ENCODE measurements at places on chromosomes 4 and X.

- no peak for DNase-seq
These were observed 19.5 kb downstream of the WWC2 start for GRCh38 chr4:183118585-183118984.

- no peak for DNase-seq
These were observed 92.8 kb downstream of the CBR4 start for GRCh38 chr4:168917138-168917779.

DNA sequence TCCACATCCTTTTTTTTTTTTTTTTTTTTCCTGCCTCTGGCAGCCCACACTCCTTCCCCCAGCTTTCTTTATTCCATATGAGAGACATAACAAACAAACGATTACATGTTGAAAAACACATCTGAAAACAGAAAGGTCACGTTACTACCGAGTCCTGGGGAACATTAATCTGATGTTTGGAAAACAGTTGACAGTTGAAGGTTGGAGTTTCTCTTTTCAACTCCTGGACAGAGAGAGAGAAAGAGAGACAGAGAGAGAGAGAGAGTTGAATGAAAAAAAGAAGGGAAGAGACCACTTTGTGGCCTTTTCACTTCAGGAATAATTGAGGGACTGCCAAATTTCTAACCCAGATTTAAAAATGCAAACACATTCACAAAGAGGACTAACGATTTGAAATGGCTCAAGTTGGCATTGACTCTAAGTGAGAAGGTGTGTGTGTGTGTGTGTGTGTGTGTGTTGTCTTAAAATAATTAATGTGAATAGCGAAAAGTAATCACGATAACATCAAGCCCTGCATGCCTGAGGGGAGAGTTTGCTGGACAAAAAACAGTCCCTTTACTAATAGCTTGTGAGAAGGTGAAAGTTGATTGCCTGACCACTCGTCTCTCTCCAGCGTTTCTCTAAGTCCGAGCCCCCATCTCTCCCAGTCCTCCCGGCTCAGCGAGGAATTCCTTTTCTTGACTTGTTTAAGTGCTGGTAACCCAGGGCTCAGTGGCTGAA, 67.3 kb downstream of the FBXO8 start:
- DNase-seq: no peak

- DNase-seq: no peak
These were observed 871 bp upstream of the HPGD start for GRCh38 chr4:174523025-174523693.

DNA sequence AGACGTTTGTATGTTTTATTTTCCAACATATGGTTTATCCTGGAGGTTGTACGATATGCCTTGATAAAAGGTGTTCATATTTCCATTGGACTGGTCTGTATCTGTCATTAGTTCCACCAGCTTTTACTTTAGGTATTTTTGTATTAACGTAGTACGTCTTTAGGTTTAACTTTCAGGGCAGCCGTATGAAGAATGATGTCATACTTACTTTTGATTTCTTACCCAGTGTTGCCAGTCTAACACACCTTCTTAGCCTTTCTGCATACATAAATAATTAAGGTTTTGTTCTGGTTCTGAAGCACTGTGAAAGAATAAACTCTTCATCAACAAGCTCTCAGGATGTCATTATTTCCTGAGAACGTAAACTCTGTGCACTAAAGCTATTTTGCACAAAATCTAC, 18.9 kb upstream of the NEIL3 start:
- DNase-seq: no peak

DNA sequence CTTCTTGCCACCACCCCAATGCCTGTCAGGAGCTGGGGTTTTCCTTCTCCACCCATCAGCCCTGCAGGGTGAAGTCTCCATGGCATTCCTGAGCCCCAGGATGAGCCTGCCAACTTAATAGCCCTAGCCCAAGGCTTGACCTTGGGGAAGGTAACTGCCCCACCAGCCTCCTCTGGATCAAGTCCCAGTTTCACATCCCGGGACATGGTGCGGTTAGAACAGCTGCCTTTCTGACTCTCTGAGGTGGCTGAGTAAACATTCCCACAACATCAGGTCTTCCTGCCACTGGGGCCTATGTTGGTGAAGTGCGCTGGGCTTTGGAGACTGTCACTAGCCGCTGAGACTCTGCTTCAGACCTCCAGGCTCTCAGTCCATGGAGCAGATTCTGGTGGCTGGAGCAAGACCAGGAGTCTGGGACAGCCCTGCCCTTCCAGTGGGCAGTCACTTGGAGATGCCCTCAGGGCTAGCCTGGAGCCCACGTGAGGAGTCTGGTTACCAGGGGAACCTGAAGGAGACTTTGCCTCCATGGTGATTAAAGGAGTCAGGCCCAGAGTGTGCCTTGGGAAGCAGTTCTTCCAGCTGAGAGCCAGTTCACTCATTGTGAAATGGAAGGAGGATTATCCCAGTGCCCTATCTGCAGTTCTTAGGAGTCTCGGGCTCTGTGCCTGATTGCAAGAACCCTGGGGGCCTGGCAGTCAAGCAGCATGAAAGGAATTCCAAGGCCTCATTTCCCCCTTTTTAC, 56.8 kb downstream of the SMIM20 start:
- peak; percentile 37 for DNase-seq

GRCh38 chr4:101600287-101600686, 190.2 kb upstream of the BANK1 start:
- DNase-seq: no peak

DNA sequence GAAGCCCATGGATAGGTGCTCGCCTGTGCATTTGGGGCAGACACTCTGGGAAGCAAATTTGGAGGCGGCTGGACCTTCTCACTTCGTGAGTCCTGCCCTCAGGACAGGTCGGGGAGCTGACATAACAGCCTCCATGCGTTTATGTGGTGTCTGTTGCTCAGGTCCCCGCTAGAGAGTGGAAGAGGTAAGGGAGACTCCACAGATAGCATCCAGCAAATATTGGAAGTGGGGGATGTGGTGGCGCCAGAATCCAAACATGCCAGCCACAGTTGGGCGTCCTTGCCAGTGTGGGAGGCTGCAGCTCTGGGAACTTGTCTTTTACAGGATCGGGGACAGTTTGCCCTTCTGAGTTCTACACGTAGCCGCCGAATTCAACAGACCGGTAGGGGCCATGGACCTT, 47.8 kb downstream of the ZNF182 start:
- DNase-seq: no peak

DNA sequence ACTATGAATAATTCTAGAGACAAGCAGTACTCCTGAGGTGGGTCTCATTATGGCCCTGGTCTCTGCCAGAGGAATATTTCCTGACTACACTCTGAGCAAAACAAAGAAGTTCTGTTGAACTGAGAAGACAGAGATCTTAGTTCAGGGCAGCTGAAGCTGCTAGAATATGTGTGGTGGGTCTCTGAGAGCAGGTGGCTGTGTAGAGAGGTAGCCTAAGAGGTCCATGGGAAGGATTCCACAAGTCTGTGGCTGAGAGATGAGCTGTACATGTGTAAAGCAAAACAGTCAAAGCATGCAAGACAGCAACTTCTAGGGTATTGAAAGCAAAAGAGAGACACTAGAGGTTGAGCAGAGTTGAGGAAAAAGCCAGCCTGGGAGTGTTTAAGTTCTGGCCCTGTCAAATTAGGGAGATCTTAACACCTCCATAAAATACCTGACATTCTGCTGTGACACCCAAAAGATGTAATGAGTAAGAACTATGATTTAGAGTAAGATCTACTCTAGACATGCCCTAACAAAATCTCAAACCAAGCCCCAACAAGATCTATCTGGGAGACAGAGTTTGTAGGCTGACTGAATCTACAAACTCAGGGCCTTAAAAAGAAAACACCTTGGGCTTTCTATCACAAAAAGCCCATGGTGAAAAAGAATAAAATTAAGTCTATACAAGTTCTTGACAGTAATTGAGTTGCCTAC, 274.4 kb downstream of the BANK1 start:
- no peak for DNase-seq

DNA sequence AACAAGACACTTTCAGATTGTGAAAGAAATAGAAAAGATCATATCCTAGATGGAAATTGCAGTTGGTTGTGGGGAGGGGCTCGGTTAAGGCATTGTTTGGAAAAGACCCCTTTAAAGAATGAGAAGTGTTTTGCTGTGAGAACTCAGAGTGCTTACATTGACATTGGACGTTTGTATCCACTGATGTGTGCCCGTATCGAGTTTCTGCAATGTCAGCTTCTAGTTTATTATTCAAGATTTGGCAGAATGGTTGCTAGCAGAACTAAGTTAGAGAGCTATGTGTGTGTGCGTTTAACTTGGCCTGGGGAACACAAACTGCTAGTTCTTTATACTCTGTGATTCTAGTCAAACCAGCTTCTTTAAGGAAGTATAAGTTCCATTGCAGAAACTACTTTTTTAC, 2702.5 kb downstream of the PCDH7 start:
- DNase-seq: no peak

DNA sequence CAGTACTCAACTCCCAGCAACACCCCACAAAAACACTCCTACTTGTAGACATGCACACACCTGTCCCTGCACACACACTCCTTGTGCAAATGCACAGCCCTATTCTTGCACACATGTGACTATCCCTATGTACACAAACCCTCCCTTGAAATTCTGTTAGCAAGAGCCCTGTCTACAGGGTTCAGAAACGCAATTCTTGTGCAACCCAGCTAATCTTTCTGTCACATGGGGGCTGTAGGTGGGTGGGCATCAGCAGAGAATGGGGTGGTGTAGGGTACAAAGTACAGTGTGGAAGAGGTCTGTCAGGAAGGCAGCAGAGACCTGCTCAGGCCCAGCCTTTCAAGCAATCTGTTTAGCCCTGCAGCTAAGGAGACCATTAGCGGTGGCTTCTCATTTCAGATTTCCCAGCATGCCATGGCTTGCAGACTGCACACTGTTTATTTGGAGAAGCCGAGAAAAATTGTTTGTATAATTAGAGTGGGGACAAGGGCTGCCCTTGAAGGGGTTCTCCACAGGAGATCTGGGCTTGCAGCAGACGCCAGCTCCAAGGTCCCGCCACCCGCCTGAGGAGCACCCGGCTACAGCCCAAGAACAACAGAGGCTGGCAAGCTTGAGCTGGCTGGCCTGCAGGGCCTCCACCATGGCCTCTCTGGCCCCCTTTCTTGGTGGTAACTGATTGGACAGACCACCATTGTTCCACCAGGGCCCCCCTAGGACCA, 144.0 kb upstream of the PJA1 start:
- DNase-seq: no peak

DNA sequence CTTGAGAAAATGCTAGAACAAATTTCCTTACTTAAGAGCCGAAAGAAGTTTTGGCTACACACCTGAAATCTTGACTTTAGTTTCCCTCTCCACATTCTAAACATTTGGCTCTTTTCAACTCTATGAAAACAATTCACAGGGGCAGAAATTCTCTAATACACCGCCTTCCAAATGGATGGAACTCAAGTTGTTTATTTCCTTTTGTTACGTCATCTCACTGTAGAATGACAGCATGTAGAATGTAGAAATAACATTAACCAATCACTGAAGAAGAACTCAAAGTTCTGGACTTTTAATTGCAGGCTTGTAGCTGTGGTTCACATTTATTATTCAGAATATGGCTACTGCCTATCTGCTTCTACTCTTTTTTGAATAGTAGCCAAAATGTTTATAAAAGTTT, 1.9 kb downstream of the DMP1 start:
- no peak for DNase-seq

DNA sequence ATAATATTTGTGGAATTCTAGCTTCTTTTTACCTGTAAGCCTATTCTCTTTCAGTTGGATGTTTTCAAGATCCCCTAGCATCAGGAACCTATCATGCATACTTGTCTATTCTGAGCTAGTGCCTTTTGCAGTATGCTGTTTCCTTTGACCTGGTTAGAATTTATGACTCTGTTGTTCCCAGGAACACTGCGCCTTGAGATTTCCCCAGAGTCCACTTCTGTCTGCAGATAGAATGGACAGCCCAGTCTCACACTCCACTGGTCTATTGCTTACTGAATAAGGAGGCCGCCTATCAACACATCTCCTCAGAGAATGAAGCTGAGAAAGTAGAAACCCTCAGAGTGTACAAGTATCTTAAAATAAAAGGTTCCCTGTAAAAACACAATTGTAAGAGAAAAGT, 465.1 kb upstream of the GALNTL6 start:
- no peak for DNase-seq

DNA sequence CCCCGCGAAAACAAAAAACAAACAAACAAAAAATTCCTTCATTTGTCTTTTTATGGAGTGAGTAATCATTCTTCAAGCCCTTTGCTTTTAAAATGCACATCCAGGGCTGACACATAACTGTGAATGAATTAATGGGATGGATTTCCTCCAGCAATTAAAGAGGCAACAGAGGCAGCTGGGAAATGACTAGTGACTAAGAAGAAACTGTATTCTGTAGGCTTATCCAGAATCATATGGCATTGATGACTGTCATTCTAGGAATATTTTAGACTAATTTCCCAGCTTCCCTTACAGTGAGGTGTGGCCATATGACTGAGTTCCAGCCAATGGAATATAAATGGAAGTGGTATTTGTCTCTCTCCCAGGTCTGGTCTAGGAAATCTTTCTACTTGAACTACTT, 46.8 kb upstream of the PDE5A start:
- DNase-seq: no peak

GRCh38 chrX:68307769-68308168, 125.5 kb downstream of the OPHN1 start:
- DNase-seq: no peak

- DNase-seq: no peak
These were observed 33.9 kb downstream of the CPLX1 start for GRCh38 chr4:791898-792625.

- DNase-seq: no peak
These were observed 12.1 kb downstream of the ACSL4 start for GRCh38 chrX:109720947-109721346.

DNA sequence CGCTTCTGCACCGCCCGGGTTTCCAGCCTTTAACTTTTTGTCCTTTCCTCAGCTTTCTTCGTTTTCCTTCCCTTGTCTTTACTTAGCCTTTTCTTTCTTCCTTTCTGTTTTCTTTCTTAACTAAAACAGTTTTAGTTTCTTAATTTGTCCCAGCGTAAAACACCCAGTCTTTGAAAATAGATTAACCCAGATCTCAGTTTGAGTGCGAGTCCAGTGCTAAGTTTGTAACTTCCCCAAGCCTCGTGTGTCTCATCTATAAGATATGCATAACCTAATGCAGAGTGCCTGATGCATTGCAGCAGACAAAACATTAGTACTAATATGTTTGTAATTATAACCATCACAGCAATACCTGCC, 460 bp upstream of the GEMIN8 start:
- DNase-seq: no peak

DNA sequence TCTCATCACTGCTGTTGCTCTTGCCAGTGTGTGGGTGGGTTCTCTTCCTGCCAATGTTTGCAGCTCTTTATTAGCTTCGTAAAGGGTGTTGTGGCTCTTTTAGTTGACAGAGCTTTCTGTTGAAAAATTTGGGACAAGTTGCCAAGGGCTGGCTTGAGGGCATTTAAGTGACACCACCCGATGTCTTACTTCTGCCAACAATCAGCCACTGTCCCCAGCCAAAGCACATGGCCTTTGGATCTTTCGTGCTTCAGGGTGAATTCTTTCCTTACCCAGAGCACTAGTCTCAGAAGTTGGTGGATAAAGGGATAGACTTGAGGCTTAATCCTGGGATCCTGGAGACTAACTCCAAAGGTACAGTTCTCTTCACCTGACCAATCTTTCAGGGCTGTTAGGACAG, 113.6 kb downstream of the SOX3 start:
- DNase-seq: no peak

GRCh38 chrX:675955-676295, 45.3 kb downstream of the SHOX start:
- no peak for DNase-seq

GRCh38 chr4:166324321-166324720, 451.3 kb downstream of the TLL1 start:
- DNase-seq: peak; percentile 70

Data from WERI-Rb-1 (cell line).